ENCODE measurements at places on chromosomes 5 and 9.

GRCh38 chr9:87294126-87294525 lies 203.5 kb upstream of the DAPK1 start:
- DNase-seq, result no peak

- DNase-seq, result no peak
Measured at GRCh38 chr9:6781476-6781875, 23.7 kb downstream of the KDM4C start.

GRCh38 chr5:123671042-123671441 lies 159.1 kb downstream of the CSNK1G3 start:
- DNase-seq, result no peak

DNA sequence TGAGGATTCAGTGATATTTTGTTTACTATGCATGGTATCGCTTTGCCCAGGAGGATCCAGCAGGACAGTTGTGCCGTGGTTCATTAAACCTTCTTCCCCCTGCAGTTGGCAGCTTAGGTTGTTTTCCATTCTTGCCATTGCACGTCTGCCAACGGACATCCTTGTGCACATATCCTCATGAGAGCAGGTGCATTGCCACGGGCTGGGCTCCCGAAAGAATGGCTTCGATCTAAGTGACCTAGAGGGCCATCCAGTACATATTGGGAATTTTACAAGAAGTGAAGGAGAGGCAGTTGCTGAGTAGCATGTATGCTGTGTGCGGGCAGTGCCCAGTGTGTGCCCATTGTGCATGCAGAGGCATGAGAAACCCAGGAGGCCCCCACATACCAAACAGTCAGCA lies 22.1 kb downstream of the HRH2 start:
- no peak for DNase-seq

- no peak for DNase-seq
Measured at GRCh38 chr5:168474319-168474718, 12.0 kb upstream of the RARS1 start.

DNA sequence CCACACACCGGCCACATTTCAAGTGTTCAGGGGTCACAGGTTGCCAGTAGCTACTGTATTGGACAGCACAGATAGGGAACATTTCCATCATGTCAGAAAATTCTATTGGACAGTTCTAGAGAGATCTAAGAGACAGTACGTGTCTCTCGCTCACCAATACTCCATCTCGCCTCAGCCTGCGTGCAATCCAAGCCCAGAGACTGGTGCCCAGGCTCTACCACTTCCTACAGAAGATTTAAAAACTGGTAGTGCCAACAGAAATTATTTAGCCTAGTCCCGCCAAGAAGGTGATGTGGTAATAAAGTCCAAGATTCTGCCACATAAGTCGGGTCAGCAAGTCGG lies 390 bp upstream of the SNX2 start:
- DNase-seq, result no peak

GRCh38 chr9:134509281-134509680 lies 132.3 kb upstream of the COL5A1 start:
- DNase-seq, result no peak

GRCh38 chr9:91939978-91940377 lies 10.1 kb downstream of the ROR2 start:
- DNase-seq, result no peak

DNA sequence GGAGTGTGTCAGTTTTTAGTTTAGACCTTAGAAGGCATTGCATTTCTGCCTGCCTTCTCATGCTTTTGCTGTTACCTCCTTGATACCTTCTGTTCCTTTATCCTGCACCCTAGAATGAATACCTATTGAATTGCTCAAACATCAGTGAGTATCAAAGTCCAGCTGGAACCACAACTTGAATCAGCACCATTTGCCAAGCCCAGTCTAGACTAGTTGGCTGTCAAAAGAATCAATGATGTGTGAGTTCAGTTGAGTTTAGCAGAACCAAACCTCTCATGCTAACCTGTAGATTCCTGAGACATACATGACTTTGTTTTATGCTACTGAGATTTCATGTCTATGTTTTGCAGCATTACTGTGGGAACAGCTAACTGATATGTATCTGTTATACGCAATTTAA lies 116.6 kb downstream of the FAM170A start:
- DNase-seq, result no peak

GRCh38 chr9:2127486-2127885 lies 112.3 kb downstream of the SMARCA2 start:
- no peak for DNase-seq

DNA sequence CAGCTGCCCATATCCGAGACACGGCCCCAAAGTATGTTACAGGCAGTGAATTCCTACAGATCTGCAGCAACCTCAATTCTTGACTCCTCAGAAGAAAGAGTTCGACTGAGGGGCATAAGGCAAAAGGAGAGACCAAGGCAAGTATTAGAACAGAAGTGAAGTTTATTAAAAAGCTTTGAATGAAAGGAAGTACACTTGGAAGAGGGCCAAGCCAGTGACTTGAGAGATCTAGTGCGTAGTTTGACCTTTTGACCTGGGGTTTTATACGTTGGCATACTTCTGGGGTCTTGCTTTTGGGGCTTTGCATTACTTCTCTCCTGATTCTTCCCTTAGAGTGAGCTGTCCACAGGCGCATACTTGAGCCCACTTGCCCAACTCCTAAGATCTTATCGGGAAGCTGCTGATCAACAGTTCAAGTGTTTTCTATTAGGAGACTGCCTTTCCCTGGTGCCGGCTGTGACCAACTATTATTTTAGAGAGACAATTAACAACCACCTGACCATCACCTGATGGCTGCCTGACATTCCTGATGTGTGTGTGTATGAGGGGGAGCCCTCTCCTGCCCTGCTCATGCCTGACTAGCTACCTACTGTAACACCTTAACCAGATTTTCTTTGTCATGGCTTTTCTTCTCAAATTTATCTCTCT lies 1.5 kb upstream of the DEPDC1B start:
- DNase-seq, result no peak

- DNase-seq, result no peak
Measured at GRCh38 chr9:115393976-115394775, 276.2 kb upstream of the TNC start.

GRCh38 chr5:122195802-122196394 lies 66.6 kb downstream of the ZNF474 start:
- no peak for DNase-seq

- DNase-seq, result no peak
Measured at GRCh38 chr5:123855609-123856008, 343.6 kb downstream of the CSNK1G3 start.

GRCh38 chr9:136849960-136850865 lies 1.0 kb downstream of the PHPT1 start:
- DNase-seq, result no peak

DNA sequence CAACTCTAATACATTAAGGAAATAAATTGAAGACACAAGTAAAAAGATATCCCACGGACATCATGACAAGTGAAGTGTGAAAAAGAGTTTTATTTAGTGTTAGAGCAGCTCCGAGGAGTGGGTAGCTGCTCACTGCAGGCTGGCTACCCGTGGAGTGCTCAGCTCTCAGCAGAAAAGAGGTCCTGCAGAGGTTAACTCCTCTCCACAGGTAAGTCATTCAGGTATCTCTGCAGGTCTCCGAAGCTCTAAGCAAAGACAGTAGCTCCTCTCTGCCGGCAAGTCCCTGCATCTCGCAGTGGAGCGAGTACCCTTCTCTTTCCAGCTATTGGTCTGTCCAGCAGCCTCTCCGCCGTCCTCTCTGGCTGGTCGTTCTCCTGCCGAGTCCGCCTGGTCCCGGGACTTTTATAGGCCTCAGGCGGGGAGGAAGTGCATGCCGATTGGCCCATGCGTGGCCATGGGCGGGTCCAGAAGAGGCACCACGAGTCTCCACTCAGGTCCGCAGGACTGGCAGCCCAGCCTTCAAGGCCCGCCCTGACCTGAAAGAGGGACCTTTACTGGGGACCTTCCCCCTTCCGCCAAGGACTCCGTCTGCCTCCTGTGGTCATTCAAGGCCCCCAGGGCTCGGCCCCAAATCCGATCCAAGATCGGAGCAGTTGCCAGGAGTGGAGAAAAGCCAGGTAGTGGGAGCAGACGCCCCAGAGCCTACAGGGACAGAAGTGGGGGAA lies 29.9 kb downstream of the BTNL9 start:
- no peak for DNase-seq

DNA sequence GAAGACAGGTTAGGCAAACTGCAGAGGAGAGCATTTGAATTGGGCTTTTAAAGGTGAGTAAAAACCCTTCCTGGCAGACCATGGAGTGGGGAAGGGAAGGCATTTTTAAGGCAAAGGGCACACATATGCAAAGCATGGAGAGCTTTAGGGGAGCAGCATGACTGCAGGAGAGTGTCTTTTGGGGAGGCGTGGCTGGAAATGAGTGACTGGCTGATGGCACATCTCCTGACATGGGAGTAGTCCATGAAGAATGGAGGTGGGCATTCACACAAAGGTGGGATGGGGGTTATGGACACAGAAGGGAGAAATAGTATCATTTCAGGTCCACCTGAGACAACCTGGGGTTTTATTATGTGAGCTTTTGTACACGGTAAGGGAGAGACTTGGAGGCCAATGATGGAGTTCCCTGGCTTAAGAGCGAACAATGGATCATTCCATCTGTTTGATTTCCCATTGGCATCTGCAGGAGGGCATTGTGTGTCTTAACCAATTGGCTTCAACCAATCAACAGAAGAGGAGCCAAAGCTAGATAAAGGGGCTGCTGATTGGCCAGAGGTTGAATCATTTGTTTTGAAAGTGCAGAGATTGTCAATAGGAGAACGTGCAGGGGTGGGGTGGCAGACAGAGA lies 2.1 kb downstream of the NSG2 start:
- no peak for DNase-seq

- DNase-seq, result no peak
Measured at GRCh38 chr5:27316271-27316650, 277.9 kb upstream of the CDH9 start.

- DNase-seq, result no peak
Measured at GRCh38 chr5:95801961-95802360, 20.6 kb downstream of the GLRX start.

DNA sequence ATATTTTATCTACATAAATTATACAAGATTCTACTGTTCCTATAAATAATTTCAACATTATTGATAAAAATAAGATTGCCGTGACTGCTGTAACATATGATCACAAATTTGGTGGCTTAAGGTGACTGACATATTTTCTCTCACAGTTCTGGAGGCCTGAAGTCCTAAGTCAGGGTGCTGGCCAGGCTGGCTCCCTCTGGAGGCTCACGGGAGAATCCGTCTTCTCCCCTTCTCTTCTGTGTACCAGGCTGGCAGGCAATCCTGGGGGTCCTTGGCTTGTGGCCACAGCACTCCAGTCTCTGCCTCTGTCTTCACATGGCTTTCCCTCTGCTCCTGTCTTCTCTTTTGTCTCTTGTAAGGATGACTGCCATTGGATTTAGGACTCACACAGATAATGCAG lies 31.7 kb upstream of the IRX2 start:
- DNase-seq, result no peak

GRCh38 chr5:42242210-42242609 lies 181.0 kb upstream of the GHR start:
- no peak for DNase-seq

DNA sequence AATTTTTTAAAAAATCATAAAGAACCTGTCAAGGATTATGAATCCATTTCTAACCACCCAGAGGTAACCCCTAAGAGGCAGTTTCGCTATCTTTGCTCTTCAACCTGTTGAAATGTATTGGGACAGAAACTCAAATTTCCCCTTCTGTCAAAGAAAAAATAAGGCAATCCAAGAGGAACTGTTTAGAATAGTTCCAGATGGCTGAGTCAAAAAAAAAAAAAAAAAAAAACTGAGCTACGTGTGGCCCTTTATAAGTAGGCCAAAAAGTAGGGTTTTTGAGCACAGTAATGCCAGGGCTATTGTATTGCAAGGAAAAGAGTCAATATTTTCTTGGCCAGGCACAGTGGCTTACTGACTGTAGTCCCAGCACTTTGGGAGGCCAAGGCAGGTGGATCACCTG lies 94.9 kb downstream of the RAD23B start:
- DNase-seq, result no peak

DNA sequence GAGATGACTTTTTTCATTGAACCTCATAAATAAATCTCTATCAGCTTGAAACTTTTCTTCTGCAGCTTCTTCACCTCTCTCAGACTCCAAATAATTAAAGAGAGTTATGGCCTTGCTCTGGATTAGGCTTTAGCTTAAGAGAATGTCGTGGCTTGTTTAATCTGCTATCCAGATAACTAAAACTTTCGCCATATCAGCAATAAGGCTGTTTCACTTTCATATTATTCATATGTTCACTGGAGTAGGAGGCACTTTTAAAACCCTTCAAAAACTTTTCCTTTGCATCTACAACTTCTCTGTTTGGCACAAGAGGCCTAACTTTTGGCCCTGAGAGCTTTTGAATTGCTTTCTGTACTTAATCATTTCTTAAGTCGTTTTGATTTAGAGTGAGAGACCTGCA lies 386.9 kb upstream of the FAM174A start:
- no peak for DNase-seq

- no peak for DNase-seq
Measured at GRCh38 chr5:14958188-14958587, 86.6 kb upstream of the ANKH start.

DNA sequence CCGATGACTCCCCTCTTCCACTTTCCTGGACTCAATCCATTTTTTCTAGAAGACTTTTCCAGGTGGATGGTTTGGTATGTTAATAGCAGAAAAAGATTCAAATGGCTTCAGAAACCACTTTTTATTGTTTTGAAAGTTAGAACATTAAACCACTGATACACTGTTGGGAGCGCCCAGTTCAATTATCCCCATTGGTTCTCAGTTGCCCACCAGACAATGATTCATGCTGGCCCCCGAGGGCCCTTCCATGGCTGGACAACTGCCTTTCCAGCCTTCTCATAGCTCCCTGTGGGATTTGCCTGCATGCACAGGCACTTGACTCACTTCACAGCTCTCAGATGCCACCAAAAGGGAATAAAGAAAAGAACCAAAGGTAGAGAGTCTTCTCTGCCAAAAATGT lies 21.3 kb upstream of the ANKRD34B start:
- no peak for DNase-seq

DNA sequence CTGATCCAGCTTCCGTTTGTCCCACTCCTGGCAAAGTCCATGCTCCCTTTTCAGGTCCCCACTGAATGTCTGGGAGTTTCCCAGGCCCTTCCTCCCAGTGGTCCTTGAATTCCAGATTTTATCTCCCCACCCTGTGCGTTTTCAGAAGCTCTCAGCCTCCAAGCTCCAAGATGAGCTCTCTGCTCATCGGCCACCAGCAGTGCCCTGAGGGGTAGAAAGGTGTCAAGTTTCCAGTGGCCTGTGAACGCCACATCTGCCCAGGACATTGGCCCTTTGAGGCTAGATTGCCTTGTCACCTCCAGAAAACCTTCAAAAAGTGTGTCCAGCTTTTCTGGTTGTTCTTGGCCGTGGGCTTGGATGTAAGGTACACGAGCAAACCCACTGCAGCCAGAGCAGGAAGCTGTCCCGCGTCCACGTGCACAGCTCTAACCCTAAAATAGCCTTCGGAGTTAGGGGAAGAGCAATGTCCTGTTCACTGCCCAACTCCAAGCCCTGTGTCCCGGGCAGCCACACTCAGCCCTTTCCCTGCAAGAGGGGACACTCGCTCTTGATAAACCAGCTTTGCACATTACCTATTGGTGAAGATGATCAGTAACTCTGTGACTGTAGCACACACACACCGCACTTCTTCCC lies 10.9 kb upstream of the LRRC14B start:
- no peak for DNase-seq
